Stimulated activated CD8-positive, alpha-beta memory T cell treated with anti-CD3 and anti-CD28 coated beads, Interleukin-4, amount 100 ng/mL, for 24 hours (primary cell): ENCODE measurements at places on chromosomes 5 and 9.

DNA sequence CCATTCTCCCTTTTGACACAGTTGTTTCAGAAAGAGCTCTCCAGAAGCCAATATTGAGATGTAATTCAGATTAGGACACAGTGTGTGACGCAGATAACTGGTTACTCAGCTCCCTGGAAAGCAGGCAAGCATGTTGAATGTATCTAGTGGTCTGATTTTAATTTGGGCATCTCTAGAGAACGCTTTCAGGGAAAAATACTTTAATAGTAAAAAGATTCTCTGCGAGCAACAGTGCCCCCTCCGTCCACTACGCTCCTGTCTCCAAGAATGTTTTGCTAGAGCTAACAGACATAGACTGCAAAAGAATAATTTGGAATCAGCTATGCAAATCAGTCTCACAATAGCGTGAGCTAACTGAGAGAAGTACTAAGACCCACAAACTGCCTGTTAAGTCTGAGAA, 23.3 kb downstream of the CFAP90 start:
- no peak for DNase-seq

- no peak for DNase-seq
Observed at GRCh38 chr5:87674235-87674634, 261.5 kb upstream of the CCNH start.

DNA sequence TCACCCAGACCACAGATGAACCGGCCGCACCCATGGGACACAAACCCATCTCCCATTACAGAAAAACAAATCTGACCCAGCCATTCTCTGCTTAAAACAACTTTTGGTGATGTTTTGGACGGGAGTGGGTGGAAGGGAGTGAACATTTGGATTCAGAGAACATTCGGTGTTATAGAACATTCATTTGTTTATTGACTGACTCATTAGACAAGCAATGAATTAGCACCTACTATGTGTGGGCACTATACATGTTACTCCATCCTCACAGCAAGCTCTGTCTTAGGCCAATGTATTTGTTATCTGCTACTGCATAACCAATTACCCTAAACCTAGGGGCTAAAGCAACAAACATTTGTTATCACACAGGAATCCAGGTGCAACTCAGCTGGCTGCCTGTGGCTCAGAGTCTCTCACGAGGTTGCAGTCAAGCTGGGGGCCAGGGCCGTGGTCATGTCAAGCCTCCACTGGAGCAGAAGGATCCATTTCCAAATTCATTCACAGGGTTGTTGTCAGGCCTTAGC, 5.1 kb upstream of the ERGIC1 start:
- DNase-seq, result no peak

DNA sequence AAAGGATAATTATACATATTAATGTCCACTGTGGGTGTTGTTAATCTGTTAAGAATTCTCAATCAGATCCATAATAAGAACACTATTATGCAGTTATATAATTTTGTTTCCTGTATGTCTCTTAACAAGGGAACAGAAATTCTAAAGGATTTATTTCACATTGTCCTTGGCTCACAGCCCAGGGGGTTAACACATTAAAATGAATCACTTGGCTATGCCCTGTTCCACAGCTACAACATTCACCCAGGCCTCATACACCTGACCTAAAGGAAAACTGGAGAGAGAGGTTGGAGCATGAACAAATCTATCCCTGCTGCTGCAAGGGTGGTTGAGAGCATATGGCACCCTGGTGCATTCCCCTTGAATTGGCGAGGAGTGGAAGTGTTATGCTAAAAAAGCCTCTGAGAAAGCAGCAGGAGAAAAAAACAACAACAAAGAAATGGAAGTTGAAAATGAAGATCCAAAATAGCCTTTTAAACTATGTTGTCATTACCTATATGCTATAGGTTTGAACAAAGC, 116.0 kb downstream of the KCNN2 start:
- DNase-seq, result no peak

GRCh38 chr5:122534829-122535228, 222.8 kb downstream of the SNCAIP start:
- no peak for DNase-seq

DNA sequence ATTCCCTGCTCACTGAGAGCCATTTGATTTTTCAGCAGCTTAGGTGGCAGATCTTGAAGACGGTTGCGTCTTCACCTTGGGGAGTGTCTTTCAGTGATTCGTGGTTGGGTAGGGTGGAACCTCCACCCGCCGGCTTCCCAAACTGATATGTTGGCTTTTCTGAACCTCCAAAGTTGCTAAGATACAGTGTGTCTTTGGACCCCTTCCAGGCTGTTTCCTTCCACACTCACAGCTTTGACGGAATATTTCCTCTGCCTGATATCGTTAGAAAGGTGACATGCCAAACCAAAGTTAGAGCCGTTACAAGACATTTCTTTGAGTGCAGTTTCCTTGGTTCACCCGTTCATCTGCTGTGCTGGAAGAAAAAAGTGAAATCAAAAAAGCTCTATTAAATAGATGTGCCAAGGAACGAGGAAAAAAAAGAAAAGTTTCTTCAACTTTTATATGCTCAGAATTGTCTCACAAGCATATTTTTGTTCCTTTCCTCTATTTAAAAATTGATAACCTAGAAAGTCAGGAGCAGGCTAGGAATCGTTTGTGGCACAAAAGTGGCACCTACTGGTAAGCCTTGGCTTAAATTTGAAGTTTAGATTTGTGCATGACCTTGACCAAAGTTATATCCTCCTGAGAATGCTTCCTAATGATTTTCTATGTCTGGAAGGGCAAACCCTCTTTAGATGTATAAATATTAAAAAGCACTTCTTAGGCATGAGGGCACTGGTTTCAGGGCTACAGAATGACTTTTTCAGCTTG, 270.7 kb upstream of the WWC1 start:
- no peak for DNase-seq

DNA sequence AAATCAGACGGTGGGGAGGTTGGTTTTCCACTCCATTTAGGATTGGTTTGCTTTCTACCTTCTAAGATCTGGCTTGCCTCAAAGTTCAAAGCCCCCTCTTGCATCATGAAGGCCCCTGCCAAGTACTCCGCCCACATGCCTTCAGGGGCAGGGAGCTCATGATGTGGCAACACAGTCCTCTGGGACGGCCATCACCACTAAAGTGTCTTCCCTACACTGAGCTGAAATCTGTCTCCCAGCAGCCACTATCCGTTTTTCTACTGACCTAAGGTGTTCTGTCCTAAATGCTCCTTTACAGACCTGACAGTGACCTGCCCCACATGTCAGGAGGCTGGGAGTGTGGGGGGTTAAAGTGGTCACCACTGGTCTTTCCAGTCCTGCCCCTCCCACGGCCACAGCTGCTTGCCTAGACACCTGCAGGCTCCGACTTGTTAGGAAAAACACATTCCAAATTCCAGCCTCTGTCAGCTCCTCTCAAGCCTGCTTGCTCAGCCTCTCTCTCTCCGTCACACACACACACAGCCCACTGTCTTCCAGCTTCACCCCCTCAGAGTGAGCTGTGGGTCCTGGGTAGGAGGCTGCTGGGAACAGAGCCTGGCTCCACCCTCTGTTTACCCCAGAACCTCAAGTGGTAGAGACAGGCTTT, 44.9 kb downstream of the SHB start:
- DNase-seq, result no peak

GRCh38 chr9:33782395-33783152, 12.8 kb upstream of the PRSS3 start:
- no peak for DNase-seq

DNA sequence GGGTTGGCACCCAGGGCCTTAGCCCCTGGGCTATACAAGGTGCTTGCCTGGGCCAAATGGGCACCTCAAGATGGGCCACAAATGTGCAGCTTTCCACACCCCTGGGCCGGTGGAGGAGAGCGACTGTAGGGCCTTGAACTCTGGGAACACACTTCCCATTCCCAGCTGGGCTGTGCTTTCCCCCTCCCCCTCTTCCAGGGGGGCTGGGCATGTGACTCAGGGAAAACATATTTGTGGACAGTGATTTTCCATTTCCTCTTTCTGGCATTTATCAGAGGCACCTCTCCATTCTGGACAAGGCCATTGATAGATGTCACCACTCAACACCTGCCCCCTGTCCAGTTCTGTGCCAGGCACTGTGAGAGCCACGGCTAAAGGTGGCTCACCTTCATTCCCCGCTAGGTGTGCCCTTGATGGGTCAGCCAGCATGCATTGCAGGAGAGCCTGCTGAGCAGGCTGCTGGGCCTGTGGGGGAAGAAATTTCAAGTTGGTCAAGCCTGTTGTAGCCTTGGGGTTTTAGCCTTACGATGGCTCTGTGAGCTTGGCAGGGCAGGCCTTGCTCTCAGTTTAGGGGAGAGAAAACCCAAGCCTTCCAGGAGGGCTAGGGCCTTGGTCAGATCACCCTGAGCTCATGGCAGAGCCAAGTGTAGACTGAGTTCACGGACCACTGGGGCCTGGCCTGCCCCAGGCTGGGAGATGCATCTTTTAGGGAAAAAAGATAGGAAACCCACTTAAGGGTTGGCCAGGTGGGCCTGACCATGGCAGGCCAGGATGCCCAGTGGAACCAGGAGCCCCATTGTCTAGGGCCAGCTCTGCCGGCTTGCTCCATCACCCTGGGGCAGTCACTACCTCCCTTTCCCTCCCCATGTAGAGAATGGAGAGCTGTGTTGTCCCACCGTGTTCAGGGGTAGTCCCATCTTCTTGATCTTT, 113.9 kb downstream of the DAB2IP start:
- no peak for DNase-seq

- DNase-seq, result no peak
Observed at GRCh38 chr5:62779010-62779422, 200.4 kb downstream of the LRRC70 start.

DNA sequence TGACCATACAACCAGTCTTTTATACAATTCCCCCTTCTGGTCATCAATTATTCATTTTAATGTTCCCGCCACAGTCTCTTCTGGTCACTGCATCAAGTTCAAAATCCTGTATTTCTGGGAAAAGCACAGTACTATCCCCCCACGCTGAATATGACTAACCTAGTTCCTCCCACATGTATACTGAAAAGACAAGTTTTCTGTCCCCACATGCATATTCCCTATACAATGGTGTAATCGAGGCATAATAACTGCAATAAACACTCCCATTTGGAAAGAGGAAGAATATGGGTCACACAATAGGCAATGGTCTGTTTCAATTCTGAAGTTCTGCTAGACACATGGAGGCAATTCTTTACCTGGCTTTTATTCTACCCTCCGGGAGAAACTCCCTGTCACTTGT, 344.9 kb downstream of the EFNA5 start:
- DNase-seq, result no peak

- no peak for DNase-seq
Observed at GRCh38 chr9:90107726-90108655, 503.2 kb downstream of the GADD45G start.

- no peak for DNase-seq
Observed at GRCh38 chr9:100690438-100690837, 112.6 kb downstream of the CAVIN4 start.

DNA sequence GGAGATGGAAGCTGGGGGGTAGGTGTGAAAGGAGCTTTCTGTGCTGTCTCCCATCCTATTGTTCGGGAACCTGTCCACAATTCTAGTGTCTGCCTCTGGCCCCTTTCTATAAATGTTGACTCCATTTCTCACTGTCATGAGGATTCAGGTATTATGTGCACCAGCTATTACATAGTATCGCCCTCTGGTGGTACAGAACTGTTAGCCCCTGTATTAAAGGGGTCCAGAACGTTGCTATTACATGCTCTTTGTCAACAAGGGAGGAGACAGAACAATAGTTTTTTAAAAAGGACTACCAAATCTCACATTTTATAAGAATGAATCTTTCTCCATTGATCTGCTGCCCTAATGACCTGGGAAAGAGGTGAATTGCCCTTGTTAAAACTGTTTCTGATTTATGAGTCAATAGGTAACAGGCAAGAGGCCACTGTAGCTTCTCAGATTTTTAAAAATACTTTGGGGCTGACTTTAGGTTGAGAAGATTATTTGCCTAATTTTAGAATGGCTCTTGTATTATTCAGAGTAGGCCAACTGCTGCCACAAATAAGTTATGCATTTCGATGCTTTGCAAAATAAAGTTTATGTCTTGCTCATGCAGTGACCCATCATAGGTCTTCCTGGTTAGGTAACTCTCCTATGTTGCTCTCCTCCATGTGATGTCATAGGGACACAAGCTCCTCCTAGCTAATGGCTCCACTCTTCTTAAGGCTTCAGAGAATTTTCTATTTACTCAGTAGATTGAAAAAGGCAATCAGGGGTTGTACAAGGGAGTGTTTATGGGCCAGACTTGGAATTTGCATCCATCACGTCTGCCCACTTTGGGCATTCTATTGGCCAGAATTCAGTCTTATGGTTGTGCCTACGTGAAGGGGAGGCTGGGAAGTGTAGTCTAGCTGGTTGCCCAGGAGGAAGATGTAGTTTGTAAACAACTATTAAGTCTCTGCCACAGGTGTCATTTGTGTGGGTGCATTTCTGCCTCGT, 20.8 kb downstream of the DCANP1 start:
- no peak for DNase-seq

- no peak for DNase-seq
Observed at GRCh38 chr9:93132946-93133680, 938 bp downstream of the NINJ1 start.

GRCh38 chr5:179265514-179266290, 79.6 kb downstream of the ADAMTS2 start:
- no peak for DNase-seq

- DNase-seq, result no peak
Observed at GRCh38 chr9:115164511-115164974, 46.6 kb upstream of the TNC start.

GRCh38 chr9:90838098-90838497, 36.5 kb downstream of the SYK start:
- no peak for DNase-seq

DNA sequence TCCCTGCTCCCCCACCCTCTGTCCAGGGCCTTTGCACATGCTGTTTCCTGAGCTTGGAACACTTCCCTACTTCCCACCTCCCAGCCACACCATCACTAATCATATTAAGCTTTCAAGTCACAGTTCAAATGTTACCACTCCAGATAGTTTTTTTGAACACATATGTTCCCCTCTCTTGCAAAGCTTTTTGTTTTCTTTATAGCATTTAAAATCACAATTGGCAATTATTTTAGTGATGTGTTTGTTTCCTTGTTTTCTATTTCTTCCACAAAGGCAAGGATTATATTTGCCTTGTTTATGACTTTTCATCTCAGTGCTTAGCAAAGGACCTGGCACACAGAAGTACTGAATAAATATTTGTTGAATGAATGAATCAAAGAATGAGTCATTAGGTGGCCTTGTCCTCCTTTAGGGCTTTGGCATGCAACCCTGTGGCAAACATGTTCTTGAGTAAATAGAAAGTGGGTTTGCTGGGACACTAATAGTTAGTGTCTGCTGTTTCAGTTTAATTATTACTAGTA, 386.8 kb downstream of the FGF10 start:
- DNase-seq, result no peak

- DNase-seq, result no peak
Observed at GRCh38 chr9:78091731-78092130, 60.1 kb upstream of the GNAQ start.
